ENCODE measurements at places on chromosomes 3 and 15.

GRCh38 chr3:158738653-158739052 is 6.4 kb upstream of the RARRES1 start:
- H3K27me3 ChIP-seq, result no peaks in the 10 kb centered on the region
- no peaks in the 10 kb centered on the region for H3K36me3 ChIP-seq
- H3K4me1 ChIP-seq, result no peaks in the 10 kb centered on the region
- no peak overlapping the region for H3K27ac ChIP-seq
- no peak overlapping the region for H3K4me3 ChIP-seq

DNA sequence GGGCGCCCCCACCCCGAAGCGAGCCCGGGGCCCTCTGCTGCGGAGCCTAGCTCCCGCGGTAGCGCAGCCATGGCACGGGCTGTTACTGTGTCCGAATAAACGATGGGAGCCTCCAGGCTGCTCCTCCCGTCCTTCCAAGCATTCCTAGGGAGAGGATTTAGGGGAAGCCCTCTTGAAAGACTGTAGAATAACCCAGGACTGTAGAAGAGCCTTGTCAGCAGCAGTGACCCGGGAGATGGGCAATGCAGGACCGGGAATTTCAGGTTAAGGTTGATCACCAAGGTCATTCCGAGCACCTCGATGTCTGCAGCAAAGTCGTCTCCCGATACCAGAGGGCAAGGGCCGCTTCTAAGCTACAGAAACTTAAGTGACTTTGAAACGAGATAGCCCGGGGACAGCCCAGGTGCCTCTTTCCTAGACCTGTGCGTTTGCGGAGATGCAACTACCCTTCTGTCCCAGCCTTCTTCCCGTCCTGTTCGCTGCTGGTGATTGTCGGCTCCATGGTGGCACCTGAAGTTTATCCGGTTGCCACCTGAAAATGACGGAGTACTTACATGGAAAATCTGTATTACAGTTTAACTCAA is 753 bp upstream of the MYO5A start:
- no peaks in the 10 kb centered on the region for H3K27me3 ChIP-seq
- peak overlapping the region; percentile 85 for H3K4me3 ChIP-seq
- no peaks in the 10 kb centered on the region for H3K36me3 ChIP-seq
- no peak for DNase-seq

DNA sequence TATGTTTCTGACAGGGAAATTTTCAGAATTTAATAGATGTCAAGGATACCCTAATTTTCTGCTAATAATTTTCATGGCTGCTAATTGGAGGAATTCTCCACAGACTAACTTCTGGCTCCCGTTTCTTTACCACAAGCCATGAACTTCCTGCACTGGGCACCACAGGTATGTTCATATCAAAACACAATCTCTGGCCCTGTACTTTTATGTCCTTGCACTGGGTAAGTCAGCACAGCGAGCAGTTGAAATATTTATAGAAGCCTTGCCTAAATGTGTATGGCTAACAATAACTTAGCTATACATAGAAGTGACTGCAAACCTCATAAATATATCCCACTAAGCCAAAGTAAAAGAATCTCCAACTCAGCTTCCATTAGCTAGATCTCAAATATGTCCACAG is 246.9 kb downstream of the ZIC1 start:
- no peak for DNase-seq
- no peak overlapping the region for H3K27ac ChIP-seq
- no peaks in the 10 kb centered on the region for H3K27me3 ChIP-seq
- H3K4me1 ChIP-seq, result no peaks in the 10 kb centered on the region
- H3K36me3 ChIP-seq, result no peaks in the 10 kb centered on the region

- no peak overlapping the region for H3K27ac ChIP-seq
- no peak for DNase-seq
Measured at GRCh38 chr3:177229791-177230190, 32.5 kb upstream of the TBL1XR1 start.

DNA sequence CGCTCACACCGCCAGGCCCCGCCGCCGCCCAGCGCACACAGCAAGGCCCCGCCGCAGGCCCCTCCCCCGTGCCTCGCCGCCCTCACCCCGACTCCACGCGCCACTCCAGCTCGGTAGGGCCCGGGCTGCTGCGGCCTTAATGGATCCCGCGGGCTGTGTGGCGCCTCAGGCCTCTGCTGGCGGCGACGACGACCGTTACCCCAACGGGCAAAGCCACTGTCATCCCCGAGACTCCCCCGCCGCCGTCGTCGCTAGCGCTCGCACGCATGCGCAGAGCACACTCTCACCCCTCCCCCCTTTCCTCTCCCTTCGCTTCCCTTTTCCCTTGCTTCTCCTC is at the start of gene MSL2:
MSL2 (minus strand) TSS at position 272 of the 337 bp plus-strand sequence. CDS start 1,222 bp downstream, outside the sequence.
- DNase-seq, result no peak
- peak within 1 kb of the TSS; percentile 83 for H3K4me3 ChIP-seq
- H3K27ac ChIP-seq, result peak within 1 kb of the TSS; percentile 99

DNA sequence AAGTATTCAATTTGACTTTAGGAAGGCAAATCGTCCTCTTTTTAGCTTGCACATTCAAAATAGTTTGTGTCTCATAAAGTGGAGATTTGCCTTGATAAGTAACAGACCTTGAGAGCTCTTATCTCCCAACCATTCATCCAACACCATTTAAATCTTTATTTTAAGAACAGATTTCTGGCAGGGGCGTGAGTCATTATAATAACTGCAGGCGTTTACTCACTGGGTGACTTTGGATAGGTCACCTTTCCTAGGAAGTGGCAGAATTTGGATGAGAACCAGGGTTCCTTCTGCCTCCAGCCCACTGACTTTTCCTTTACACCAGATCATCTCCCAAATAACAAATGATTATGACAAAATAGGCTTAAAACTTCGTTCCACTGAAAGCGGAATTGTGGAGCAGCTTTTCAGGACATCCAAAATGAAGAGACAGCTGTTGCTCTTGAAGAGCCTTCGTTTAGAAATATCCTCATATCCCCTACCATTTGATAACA is 5.0 kb downstream of the LMCD1 start:
- H3K27me3 ChIP-seq, result no peaks in the 10 kb centered on the region
- DNase-seq, result no peak
- H3K27ac ChIP-seq, result no peak overlapping the region

DNA sequence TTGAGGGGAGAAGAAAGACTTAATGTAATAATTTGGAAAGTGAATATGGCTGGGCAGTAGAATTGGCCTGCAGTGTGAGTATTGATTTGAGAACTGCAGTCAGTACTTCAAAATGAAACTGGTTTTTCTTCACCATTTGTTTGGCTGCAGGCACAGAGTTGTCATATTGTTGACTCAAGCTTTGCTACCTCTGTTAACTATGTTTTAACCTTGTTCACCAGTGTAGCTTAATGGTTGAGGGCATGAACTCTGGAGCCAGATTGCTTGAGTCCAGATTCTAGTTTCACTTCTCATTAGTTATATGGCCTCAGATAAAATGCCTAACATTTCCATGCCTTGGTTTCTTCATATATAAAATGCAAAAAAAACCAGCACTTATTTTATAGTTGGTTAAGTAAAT is 64.1 kb downstream of the CFAP44 start:
- DNase-seq, result peak; percentile 2
- H3K4me1 ChIP-seq, result no peaks in the 10 kb centered on the region
- no peak overlapping the region for H3K27ac ChIP-seq
- H3K36me3 ChIP-seq, result no peaks in the 10 kb centered on the region
- H3K4me3 ChIP-seq, result no peak overlapping the region
- H3K27me3 ChIP-seq, result no peaks in the 10 kb centered on the region

- no peak for DNase-seq
- H3K4me3 ChIP-seq, result no peak overlapping the region
- no peak overlapping the region for H3K27ac ChIP-seq
- H3K27me3 ChIP-seq, result no peaks in the 10 kb centered on the region
Measured at GRCh38 chr3:46553154-46553553, 12.9 kb downstream of the LRRC2 start.

DNA sequence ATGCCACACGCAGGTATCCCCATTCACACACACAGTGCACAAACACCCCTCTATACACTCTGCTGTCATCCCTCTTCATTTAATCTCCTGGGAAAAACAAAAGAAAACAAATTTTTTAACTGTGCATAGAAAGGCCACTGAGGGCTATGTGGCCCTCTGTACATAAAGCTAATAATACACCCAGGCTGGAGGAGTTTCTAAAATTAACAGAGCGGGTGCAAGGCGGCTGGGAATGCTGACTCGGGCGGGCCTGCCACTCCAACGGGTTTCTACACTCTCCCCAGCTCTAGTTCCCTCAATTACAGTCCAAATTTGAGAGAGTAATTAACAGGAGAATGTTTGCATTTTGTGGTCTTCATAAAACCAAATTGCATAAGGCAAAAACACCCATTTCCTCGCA is 23.1 kb downstream of the HCN4 start:
- no peaks in the 10 kb centered on the region for H3K27me3 ChIP-seq
- no peak overlapping the region for H3K4me3 ChIP-seq
- no peak for DNase-seq
- H3K36me3 ChIP-seq, result no peaks in the 10 kb centered on the region
- no peaks in the 10 kb centered on the region for H3K4me1 ChIP-seq
- H3K27ac ChIP-seq, result no peak overlapping the region
